Activated T-helper 1 cell treated with Interleukin-2 at 50 U/mL for 16 hours (primary cell): ENCODE measurements at places on chromosomes 7 and 10.

DNA sequence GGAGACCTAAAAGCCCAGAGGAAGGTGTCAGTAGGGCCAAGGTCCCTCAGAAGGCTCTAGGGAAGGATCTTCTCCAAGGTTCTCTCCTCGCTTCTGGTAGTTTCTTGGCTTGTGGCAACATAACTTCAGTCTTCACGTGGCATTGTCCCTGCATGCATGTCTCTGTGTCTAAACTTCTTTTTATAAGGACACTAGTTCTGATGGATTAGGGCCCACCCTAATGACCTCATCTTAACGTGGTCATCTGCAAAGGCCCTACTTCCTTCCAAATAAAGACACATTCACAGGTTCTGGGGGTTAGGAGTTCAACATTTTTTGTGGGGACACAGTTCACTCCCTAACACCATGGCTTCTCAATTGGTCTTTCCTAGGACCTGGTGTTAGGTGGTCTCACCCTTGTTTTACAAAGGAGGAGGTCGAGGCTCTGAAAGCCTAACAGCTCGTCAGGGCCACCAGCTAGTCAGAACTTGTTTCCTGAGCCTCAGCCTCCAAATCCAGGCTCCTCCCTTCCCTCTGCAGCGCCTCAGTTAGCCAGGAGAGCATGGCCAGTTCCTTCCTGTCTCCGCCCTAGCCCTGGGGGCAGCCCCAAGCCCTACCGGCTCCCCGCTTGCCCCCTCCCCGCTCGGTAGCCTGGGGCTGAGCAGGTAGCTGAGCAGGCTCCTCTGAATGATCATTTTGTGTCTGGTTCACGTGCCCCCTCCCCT lies 109.7 kb upstream of the PPIF start:
- no peak for DNase-seq

GRCh38 chr10:49303711-49304110 lies 4.7 kb downstream of the C10orf71 start:
- DNase-seq: no peak

DNA sequence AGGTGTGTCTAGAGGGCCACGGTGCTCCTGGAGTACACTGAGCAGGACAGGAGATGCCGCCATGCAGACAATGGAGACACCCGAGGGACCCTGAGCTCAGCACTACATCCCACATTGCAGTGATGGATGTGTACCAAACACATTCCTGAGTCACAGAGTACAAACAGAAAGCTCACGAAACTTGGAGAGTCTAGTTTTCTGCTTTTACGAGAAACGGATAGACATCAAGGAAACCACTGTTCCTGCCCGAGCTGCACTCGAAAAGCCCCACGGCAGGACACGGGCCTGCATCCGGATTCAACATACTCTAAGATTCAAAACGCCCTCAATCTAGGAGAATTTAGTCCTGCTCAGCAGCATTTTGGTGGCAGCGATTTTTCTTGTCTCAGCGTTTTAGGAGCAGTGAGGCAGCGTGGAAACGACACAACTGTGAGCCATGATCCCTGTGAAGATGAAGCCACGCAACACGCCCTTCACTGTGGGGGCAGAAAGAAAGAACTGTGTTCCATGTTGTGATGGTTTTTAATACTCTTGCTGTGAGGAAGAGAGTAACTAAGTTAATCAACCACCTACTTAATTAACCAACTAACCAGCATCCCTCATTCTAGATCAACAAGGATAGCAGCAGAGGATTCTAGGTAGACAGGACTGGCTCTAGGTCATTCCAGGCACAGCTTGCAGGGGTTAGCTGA lies 3.2 kb downstream of the TNS3 start:
- DNase-seq: no peak

- DNase-seq: no peak
These were observed 256.1 kb downstream of the ZMYND11 start for GRCh38 chr10:391305-391704.

DNA sequence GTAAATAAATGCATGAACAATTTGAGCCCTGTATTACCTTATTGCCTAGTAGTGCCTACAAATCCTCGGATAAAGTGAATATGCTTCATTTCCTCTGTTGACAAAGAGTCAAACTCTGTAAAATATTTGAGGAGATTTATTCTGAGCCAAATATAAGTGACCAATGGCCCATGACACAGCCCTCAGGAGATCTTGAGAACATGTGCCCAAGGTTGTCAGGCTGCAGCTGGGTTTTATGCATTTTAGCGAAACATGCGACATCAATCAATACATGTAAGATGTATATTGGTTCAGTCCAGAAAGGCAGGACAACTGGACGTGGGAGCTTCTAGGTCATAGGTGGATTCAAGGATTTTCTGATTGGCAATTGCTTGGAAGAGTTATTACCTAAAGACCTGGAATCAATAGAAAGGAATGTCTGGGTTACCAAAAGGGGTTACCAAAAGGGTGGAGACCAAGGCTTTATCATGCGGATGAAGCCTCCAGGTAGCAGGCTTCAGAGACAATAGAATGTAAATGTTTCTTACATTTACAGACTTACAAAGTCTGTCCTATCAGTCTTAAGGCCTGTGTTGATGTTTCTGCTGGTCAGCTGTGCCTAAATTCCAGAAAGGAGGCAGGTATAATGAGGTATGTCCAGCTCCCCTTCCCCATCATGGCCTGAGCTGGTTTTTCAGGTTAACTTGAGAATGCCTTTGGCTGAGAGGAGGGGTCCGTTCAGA lies 220.1 kb upstream of the FZD1 start:
- no peak for DNase-seq

DNA sequence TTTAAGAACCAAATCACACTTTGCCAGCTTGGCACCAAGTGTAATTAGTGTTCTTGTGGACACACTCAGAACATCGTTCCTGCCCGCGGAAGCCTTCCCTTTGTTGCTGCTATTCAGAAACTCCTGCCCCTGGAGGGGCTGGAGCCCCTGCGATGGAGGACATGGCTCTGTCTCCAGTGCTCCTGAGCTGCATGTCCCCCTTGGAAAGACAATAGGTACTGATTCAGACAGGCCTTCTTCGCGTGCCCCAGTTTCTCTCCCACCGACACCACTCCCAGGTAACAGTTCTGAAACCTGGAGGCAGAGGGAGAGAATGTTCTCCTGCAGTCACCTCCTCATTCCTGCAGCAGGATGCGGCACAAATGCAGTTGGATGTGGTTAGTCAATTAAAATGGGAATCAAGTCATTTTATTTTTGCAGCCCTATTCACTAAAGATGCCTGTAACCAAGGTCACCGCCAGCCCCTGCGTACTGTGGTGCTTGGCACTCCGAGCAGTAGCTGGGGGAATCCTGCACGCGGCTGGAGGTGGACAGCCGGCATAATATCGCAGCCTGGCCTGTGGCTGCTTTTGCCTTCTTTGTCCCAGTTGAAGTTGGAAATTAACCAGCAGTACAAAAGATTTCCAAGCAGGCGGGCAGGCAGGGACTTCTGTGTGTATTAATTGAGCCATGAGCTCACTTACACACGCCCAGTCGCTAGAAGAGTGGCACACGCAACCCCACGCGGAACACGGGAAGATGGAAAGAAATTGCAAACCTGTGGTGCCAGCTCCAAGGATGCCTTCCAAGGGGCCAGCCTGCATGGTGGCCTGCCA lies 205.7 kb downstream of the EBF3 start:
- DNase-seq: no peak

GRCh38 chr10:74753442-74754211 lies 72.8 kb upstream of the KAT6B start:
- DNase-seq: no peak

GRCh38 chr10:128267581-128267980 lies 141.4 kb upstream of the MKI67 start:
- no peak for DNase-seq
